ENCODE measurements at places on chromosomes 3 and 15.

- no peak for DNase-seq
Measured at GRCh38 chr3:170638988-170639387, 53.1 kb upstream of the SLC7A14 start.

GRCh38 chr3:14598143-14598569 is 53.4 kb upstream of the CCDC174 start:
- DNase-seq, result peak; percentile 55

- no peak for DNase-seq
Measured at GRCh38 chr3:8739757-8740504, 6.3 kb downstream of the CAV3 start.

DNA sequence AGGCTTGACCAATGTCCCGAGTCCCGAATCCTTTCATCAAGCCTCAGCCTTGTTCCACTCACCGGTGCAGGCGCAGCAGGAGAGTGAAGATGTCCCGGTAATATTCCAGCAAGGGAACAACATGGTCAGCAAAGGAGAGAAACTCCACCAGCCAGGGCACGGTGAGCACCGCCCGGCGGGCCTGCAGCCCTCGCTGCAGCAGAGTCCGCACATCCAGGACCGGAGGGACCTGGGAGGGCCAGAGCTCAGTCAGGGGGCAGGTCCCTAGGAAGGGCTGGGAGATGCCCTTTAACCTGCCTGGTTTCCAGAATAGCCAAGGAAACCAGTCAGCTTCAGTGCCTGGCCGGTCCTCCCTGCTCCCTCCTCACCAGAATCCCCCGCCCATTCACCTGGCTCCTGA is 6.4 kb downstream of the CDAN1 start:
- no peak for DNase-seq

DNA sequence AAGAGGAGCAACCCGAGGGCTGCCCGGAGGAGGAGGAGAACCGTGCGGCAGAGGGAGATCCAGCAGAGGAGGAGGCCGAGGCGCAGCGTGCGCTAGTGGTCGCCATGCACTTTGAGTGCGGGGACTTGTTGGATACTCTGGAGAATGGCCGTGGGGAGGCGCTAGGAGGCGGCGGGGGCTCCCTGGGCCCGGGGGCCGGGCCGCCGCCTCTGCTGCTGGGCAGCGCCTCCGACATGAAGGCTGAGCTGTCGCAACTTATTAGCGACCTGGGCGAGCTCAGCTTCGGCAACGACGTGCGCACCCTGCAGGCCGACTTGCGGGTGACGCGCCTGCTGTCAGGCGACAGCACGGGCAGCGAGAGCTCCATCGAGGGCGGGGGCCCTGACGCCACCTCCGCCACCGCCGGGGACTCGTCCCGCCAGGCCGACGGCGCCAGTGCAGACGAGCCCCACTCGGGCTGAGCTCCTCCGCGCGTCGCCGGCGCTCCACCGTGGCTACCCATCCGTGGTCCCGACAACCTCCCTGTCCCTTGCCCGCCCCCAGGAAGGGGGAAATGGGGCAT is 2.0 kb downstream of the FAM43A start:
- peak; percentile 70 for DNase-seq

Data from stimulated activated CD4-positive, alpha-beta T cell treated with anti-CD3 and anti-CD28 coated beads, Interleukin-4, amount 100 ng/mL, for 24 hours (primary cell).